ENCODE measurements at places on chromosomes 2 and 18.

GRCh38 chr2:197513915-197514314 is 2.0 kb upstream of the MOB4 start:
- no peak for DNase-seq

- DNase-seq: no peak
These were observed 59.9 kb upstream of the B3GNT7 start for GRCh38 chr2:231335591-231335990.

DNA sequence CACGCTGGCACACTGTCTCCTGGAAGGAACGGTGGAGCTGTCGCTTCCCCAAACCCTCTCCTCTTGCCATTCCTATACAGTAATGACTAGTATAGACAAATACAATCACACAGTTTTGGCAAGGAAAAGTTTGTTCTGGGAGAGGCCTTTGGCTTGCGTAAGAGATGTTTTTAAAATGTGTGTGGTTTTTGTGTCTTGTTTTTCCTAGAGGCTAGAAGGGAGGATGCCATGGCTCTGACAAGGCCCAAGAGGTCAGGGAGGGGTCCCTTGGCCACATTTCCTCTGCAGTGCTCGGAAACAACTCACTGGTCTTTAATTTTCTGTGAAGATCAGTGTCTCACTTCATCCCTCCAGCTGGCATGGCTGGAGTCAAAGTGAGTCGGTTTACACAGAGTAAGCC is 195.9 kb downstream of the SH3RF3 start:
- no peak for DNase-seq

GRCh38 chr2:11758187-11758586 is 11.8 kb downstream of the LPIN1 start:
- DNase-seq: no peak

All from GM20000 (cell line).